Peyer's patch (tissue), 4 donors: ENCODE measurements at places on chromosomes 5 and 9.

DNA sequence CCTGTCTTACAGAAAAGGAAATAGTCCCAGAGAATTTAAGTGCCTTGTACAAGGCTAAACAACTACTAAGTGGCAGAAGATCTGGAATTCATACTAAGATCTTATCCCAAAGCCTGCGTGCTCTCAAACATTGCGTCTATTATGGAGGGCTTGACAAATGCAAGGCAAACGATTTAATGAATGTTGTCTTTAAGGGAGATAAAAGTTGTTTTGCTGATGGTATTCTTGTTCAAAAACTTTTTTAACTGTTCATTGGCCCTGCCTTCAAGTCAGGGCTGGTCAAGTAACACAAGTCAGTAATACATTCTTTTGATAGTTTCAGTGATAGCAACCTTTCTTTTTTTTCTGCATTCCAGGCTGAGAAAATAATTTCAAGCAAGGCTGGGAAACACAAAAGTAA is 1.7 kb upstream of the SLC38A9 start:
- no peak for DNase-seq

- DNase-seq = no peak
These were observed 8.7 kb downstream of the PROP1 start for GRCh38 chr5:177987326-177987725.

DNA sequence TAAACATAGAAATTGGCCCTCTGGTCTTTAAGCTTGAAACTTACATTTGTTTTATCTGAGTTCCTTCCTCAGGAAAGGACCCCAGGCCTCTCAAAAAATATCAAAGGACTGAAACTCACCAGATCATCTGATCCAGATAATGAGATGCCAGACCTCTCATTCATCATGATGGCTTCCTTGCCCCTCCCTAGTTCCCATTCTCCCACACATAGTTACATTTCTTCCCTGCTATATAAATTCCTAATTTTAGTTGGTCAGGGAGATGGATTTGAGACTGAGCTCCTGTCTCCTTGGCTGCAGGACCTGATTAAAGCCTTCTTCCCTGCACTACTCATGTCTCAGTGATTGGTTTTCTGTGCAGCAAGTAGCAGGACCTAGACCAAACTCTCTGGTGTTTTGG is 119.4 kb upstream of the SPIN1 start:
- no peak for DNase-seq

GRCh38 chr5:102421647-102422046 is 77.2 kb downstream of the SLCO6A1 start:
- no peak for DNase-seq

DNA sequence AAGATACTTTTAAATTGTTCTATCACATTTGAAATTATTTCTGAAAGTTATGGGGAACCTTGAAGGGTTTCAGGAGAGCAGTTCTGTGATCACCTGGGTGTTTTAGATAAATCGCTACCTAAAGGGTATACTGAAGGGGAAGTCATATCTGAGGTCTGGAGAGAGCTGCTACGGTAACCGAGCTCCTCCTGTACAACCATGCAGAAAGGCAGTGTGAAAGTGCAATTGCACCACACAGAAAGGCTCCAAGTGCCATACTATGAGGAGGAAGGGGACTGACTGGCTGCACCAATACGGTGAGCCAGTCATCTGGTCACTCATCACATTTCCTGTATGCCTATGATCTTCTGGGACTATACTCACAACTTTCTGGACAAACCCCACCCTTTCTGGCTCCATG is 241.4 kb upstream of the SLC24A2 start:
- no peak for DNase-seq

DNA sequence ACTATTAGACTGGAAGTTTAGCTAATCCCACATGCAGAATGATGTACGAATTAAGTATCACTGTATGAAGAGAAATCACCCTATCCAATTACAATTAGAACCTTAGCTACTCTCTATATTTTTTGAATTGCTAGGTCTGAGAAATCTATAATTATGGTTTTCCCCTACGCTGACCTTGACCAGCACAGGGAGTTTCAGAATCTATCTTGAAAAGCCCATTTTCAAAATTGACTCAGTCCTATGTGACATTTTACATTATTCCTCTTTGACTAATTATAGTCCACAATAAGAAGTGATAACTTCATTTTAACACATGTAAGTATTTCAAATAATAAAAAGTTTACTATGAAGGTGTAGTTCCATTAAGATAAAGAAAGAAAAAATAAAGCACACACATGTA is 21.5 kb downstream of the NUDT12 start:
- DNase-seq = no peak

DNA sequence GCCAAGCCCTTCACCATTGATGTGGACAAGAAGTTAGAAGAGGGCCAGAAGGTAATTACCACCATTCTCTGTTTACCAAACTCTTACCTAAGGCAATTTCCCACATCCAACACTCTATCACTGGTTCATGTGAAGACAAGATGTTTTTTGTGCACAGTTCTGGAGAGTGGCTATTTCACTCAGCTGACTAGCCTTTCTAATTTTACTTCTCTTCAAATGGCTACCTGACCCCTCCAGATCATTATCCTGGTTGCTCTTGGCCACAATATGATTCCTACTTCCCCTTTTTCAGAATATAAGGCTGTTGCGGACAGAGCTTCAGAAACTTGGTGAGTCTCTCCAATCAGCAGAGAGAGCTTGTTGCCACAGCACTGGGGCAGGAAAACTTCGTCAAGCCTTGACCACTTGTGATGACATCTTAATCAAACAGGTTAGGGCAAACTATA is 7.1 kb downstream of the KIF20A start:
- DNase-seq = no peak

GRCh38 chr5:58983526-58984452 is 400.9 kb downstream of the RAB3C start:
- no peak for DNase-seq

GRCh38 chr5:176716320-176716719 is 69.0 kb downstream of the TSPAN17 start:
- no peak for DNase-seq

DNA sequence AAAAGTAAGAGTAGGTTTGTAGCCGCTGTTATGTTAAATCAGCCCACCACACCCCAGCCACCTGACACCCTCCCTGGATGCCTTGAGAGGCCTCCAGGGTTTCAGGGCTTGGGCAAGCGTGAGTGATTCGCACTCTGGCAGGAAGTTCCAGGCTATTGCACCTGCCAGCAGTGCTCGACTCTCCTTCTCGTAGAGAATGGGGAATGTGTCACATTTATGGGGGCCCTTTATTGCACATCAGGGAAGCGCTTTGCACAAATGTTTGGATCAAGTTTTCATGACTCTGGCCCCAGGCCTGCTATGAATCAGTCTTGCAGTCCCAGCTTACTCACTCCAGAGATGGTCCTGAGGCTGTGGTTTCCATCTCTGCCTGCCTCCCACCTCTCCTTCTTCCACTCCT is 66.1 kb upstream of the ADRA1B start:
- DNase-seq = no peak

DNA sequence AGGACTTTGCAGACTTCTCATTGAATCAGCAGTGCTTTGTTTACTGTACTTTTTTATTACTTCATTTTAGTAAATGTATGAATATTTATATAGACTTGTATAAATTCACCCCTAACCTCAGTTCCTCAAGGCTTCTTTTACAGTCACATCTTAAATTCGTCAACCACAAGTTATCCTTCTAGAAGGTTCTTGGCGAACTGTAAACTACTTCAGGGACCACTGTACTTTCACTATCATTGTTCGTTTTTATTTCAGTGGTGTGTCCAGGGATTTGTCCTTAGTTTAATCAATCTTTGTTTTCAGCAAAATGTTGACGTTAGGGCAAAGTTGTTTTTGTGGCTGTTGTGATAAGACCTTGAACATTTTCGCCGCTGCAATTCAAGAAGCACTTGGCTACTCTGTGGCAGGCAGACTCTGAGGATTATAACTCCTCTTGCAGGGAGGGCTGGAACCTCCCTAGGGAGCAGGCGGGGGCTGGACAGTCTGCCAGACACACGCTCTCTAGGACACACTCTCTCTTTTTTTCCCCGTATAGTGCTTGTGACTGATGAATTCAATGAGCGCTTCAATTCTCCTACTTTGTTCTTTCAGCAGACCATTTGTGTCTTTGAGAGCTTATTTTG is 252.8 kb downstream of the FBXL7 start:
- DNase-seq = no peak

- DNase-seq = no peak
These were observed 1.7 kb downstream of the ALG2 start for GRCh38 chr9:99220011-99220410.

DNA sequence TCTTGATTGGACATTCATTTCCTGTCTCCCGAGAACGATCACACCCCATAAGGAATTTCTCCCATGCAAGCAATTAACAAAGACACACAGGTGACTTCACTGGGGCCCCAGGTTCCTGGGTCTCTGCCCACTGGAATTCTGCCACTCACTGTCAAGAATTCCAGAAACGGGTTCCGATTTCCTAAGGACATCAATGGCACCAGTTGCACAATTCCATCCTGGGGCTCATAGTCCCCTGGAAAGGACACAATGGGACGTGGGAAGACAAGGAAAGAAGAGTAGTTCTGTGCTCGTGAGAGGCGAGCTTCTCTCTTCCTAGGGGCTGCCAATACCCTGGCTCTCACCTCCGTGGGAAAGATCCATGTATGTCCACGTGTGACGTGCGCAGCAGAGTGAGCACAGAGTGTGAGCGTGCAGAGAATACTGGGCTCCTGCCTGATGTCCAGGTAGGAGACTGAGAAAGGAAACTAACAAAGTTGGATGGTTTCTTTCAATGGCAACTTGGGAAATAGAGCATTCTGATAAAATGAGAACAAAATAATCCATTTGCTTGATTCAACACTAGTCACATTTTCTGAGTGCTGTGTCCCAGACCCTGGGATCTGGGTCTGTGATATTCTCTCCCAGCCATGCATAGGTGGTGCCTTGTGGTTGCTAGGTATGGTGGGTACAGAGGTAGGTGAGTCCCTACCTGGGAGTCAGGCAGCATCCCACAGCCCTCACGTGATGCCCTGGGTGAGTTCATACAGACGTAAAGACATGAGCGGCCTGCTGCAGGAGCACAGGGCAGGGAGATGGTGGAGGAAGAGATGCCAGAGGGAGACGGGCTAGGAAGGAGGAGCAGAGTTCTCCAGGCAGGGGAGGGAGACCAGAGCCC is 159.8 kb downstream of the COL23A1 start:
- no peak for DNase-seq

GRCh38 chr5:148733601-148734438 is 79.5 kb upstream of the HTR4 start:
- peak; percentile 94 for DNase-seq

DNA sequence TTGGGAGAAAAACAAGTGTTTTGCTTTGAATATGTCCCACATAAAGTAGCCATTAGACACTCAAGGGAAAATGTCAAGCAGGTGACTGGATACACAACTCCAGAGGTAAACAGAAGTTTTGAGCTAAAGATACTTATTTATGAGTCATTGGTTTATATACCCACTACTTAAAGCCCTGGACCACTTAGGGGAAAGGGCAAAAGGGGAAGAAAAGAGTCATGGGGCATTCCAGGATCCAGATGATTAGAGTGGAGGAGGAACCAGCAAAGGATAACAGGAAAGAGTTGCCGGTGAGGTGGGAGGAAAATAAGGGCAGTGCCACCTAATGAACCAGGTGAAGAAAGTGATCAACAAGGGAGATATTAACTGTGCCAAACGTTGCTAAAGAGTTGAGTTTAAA is 254.2 kb upstream of the NR4A3 start:
- DNase-seq = no peak

DNA sequence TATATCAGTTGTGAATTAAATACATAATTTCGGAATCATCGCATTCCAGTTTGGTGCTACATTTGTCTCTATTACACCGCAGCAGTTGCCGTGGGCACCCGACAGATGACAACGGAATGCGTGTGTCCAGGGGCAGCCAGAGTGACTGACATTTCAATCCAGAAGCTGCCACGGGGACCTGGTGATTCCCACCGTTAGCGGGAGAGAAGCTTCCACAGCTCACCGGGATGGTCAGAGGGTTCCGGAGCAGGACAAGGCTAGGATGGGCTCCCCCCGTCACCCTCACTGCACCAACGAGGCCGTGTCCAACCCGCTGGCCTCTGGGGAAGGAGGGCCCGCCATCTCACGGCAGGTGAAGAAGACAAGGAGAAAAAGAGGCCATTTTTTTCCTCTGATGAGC is 86.8 kb downstream of the GTF3C4 start:
- DNase-seq = no peak

GRCh38 chr9:87873607-87874303 is 8.9 kb upstream of the SPATA31E1 start:
- DNase-seq = peak; percentile 38

- DNase-seq = no peak
These were observed 427.6 kb downstream of the SPOCK1 start for GRCh38 chr5:137071526-137071925.
